NCI-H774 (cell line): ENCODE measurements at places on chromosomes 4 and X.

GRCh38 chr4:181676546-181676945 lies 566.7 kb upstream of the TENM3 start:
- no peak for DNase-seq

DNA sequence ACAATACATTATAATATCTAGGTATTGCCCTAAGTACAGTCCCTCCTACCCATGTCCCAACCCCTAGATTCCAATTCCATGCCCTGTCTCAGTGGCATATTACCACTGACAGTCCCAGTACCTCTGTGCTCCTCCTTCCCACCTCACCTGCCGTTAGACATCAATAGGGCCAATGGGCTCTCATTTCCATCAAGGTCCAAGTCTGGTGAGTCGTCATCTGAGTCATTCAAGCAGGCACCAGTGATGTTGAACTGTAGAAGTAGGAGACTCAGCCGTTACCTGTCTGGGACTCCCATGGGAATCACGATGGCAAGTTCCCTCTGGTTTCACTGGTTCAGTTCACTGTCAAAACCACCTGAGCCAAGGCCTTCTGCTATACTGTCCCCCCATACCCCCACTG lies 51.7 kb downstream of the PHF8 start:
- no peak for DNase-seq

GRCh38 chr4:88991746-88992145 lies 65.2 kb downstream of the FAM13A start:
- no peak for DNase-seq

DNA sequence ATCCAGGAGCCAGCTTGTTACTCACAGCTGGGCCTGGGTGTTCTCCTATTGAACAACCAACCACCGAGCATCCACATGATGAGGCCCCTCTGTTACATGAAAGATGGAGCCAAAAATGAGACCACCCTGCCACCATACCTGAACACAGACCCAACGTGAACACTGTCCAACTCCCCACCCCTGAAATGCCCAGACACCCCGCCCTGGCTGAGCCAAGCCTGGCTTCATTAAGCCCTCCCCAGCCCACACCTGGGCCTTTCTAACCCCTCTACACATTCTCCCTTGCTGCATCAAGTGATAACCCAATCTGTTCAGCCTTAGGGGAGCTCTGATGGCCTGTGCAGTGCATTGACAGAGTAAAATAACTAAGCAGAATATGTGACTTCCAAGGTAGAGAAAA lies 80.7 kb downstream of the EVC start:
- DNase-seq: no peak

- DNase-seq: peak; percentile 16
Measured at GRCh38 chr4:129362691-129363274, 266.8 kb downstream of the C4orf33 start.

DNA sequence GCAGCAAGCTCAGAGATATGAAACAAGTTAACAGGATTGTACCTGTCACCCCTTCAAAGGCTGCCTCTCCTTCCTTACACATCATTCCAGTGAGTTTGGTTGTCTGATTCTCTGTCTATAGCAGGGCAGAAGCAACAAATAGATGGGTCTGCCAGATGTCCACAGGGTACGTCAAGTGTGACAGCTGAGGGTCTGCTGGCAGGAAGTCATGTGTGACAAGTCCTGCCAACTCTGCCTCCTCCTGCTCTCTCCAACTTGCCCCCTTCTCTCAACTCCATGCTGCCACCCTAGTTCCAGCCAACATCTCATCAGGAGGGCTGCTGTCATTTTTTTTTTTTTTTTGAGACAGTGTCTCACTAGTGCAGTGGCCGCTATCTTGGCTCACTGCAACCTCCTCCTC lies 109.2 kb downstream of the NSUN7 start:
- DNase-seq: no peak

- no peak for DNase-seq
Measured at GRCh38 chr4:102319594-102319993, 25.7 kb downstream of the SLC39A8 start.

- DNase-seq: no peak
Measured at GRCh38 chrX:41473936-41474725, 27.0 kb downstream of the NYX start.

DNA sequence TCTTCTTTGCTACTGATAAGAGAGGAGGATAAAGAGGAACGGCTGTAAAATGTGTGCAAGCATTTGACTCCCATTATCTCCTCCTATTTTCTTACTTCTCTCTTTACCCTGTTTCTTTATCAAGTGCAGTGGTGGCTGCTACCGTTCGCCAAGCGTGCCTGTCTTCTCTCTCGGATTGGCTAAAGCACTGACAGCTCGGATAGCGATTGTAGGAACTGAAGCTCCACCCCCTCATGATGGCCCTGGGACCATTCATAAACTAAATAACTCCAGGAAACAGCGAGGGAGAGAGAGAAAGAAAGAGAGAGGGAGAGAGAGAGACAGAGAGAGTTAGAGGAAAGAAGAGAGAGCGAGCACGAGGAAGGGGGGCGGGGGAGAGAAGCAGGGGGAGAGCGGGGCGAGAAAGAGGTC lies 305 bp upstream of the MAB21L2 start:
- no peak for DNase-seq

DNA sequence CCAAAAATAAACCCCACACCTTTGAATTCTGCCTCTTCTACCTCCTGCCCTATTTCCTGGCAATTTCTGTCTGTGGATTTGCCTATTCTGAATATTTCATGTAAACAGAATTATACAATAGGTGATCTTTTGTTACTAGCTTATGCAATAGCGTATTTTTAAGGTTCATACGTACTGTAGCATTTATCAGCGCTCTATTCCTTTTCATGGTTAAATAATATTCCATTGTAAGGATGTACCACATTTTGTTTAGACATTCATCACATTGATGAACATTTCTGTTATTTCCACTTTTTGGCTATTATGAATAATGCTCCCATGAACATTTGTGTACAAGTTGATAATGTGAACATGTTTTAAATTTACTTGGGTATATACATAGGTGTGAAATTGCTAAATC lies 780.4 kb upstream of the MAGEB2 start:
- DNase-seq: no peak

DNA sequence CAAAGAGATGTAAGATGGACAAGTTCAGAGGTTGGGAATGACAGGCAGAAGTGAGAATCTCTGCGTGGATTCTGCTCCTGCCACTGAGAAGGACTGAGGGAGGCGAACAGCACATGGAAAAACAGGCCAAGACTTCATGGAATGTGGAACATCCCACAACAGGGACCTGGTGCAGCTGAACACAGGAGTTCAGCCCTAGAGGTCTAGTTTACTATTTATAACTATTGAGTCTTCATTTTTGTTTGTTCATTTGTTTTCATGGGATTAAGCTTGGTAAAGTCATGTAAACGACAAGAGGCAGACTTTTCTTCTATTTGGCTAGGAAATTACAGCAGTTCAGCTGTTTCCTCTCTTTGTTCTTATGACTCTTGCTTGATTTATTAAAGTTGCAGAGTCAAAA lies 234.5 kb downstream of the MAML3 start:
- DNase-seq: no peak

GRCh38 chr4:83606898-83607297 lies 71.0 kb downstream of the GPAT3 start:
- no peak for DNase-seq

- no peak for DNase-seq
Measured at GRCh38 chrX:121479406-121479805, 432.0 kb downstream of the GLUD2 start.
